ENCODE measurements at places on chromosomes 3 and 15. TPM values are rescaled to one million over a fixed set of nuclear protein-coding genes. Genes with fewer than 3 reads are reported as not detected.

Gene SATB1
- 5.7 TPM for polyA plus RNA-seq

Gene C3orf20
- not detected for polyA plus RNA-seq

Gene C3orf22
- polyA plus RNA-seq = not detected

Gene BNC1
- 4.3 TPM for polyA plus RNA-seq

Gene CLDN16
- polyA plus RNA-seq = not detected

Gene COMMD4
- polyA plus RNA-seq = 80.9 TPM

Gene LOXL1
- 396 TPM for polyA plus RNA-seq

Gene HRG
- polyA plus RNA-seq = not detected

Gene ISLR2
- 0.20 TPM for polyA plus RNA-seq

Gene HYKK
- 2.1 TPM for polyA plus RNA-seq

Gene CCR1
- polyA plus RNA-seq = not detected

Gene GUCA1C
- polyA plus RNA-seq = not detected

Gene CELF6
- polyA plus RNA-seq = not detected

Gene CDC25A
- 1.5 TPM for polyA plus RNA-seq

Gene XCR1
- not detected for polyA plus RNA-seq

Gene GCHFR
- 2.3 TPM for polyA plus RNA-seq

Gene COL7A1
- polyA plus RNA-seq = 11.2 TPM

Gene POU1F1
- not detected for polyA plus RNA-seq

Gene PLA1A
- polyA plus RNA-seq = not detected

Gene RARB
- 0.11 TPM for polyA plus RNA-seq

Gene TFRC
- polyA plus RNA-seq = 64.1 TPM

Gene TP53BP1
- polyA plus RNA-seq = 20.1 TPM

Gene ALDH1L1
- not detected for polyA plus RNA-seq

Gene RETNLB
- not detected for polyA plus RNA-seq

Gene NR1I2
- not detected for polyA plus RNA-seq

Gene TAGLN3
- polyA plus RNA-seq = 0.61 TPM

Gene CFAP100
- polyA plus RNA-seq = not detected
